ENCODE measurements at places on chromosomes 12 and 14.

DNA sequence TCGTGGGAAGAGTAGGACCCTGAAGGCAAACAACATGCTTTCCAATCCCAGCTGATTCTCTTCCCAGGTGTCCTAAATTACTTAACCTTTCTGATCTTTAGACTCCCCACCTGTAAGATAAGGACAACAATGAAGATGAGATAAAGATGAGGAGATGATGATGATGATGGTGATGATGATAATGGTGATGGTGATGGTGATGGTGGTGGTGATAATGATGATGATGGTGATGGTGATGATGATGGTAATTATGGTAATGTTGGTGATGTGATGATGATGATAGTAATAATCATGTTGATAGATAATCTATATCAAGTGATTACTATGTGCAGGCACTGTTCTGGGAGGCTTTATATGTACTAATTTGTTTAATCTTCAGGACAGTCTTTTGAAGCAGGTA, 48.3 kb downstream of the NR1H4 start:
- DNase-seq = no peak

GRCh38 chr14:87065366-87065765, 927.6 kb downstream of the GALC start:
- no peak for DNase-seq

DNA sequence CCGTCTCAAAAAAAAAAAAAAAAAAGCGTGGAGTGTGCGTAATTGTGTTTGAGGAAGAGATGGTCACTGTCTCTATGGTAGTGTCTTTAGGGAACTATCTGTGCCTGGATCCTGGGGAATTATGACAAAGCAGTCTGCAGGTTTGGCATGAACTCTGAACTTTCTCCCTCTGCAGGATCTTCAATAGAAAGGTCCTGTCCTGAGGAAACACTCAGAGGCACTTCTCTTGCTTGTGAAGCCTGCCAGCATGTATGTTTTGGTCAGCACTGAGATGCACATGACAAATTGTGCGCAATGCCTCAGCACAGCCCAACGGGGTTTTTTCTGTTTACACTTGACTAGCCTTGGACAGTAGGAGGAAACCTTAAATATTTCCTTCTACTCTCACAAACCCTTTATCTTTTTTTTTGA, 46.6 kb downstream of the ATF7 start:
- no peak for DNase-seq

DNA sequence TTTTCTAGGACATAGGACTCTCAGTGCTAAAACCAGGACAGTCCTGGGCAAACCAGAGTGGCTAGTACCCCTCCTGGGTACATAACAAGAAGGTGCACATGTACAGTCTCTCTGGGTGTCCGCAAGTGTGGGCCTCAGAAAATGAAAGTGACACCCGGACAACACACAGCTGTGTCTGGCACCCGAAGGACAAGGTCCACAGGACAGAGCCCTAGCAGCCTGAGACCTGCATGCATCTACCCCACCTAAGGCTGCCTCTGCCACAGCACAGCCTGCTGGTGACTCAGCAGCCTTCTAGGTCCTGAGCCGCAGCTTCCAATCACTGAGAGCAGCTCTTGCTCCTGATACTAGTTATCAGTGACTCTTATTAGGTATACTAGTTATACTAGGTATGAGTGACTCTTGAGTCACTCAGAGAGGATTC, 784.1 kb upstream of the TBX3 start:
- no peak for DNase-seq

GRCh38 chr14:80523518-80524117, 312.3 kb upstream of the DIO2 start:
- no peak for DNase-seq

- no peak for DNase-seq
These were observed 38.5 kb downstream of the RIN3 start for GRCh38 chr14:92552066-92552465.
